ENCODE measurements at places on chromosomes 5 and 9.

DNA sequence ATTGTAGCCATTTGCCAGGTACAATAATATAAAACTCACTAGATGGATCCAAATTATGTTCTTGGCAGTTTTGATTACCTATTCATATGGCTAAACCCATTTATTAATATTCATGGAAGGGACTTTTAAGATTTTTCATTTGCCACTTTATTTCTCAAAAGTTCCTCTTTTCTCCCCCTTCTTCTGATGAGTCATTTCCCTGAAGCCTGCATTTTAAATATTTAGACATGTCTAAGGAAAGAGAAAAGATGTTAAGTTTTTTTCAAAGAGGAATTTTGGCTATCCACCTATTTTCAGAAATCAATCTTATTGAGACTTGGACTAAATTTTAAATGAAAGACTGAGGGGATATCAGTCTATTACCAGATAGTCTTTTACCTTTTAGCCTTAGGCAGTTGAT, 1189.4 kb downstream of the EFNA5 start:
- no peak for DNase-seq

- no peak for DNase-seq
These were observed 11.7 kb upstream of the OR5C1 start for GRCh38 chr9:122777052-122777451.

GRCh38 chr9:68720656-68721313, 15.7 kb downstream of the PIP5K1B start:
- no peak for DNase-seq

- no peak for DNase-seq
These were observed 13.6 kb upstream of the CLK4 start for GRCh38 chr5:178640331-178641045.

DNA sequence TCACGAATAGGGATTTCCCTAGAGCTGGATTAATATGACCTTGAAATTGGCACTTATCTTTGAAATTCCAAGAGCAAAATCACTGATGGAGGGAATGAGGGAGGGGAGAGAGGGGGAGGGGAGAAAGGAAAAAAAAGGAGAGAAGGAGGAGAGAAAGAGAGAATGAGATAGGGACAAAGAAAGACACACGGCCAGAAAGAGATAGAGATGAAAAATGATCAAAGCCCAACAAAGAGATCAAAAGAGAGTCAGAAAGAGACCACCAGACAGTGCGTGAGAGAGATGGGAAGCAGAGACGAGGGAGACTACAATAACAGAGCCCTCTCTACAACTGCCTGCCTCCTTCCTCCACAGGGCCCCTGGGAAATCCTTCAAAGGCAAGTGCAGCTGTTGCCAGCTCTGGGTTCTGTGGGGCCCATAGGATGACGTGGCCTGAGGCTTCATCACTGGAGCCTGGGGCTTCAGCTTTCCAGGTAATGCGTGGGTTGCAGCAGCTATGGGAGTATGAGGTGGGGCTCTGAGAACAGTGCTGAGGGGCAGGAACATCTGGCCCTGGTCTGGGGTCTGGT, 58.3 kb upstream of the SHB start:
- no peak for DNase-seq

DNA sequence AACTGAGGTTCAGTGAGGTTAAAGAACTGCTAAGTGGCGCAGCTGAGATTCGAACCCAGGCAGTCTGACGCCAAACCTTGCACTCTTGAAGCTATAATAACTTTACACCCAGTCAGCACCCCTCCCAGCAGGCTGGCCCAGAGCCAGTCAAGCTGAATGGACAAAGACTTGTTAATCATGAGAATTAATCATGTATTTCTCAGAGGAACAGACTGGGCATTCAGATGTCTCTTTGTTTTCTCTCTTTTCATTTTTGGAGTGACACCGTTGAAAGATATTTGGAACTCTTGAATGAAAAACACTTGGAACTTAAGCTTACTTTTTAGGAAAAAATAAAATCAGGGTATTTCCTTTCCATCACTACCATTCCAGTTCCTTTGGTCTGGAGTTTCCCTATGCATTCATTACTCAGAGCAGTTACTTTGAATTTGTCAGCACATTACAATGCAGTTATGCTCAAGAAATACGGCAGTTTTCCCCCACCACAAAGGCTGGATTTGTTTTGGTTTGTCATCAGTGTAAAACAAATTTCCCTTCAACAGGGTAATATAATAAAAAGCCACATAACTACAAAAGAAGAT, 22.6 kb upstream of the MAMDC2 start:
- no peak for DNase-seq

GRCh38 chr5:149205625-149206523, 64.6 kb downstream of the ABLIM3 start:
- DNase-seq: peak; percentile 78

GRCh38 chr9:33443464-33444154, 3.8 kb downstream of the AQP3 start:
- no peak for DNase-seq

DNA sequence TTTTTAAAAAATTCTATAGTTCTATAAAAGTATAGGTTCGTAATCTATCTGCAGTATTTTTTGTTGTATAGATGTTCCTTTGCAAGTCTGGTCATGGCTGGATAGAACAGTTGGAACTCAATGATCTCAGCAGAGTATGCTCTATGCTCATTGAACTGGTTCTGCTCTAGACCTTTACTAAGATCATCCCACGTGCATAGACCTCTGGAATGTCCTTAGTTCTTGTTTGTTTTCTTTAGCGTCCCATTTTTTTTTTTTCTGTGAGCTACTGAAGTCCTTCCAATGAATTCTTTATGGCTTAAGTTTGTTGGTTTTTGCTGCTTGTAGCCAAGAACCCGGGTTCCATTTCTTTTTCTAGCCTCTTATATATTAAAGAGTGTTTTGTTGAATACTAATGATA, 3.5 kb downstream of the TMEM38B start:
- no peak for DNase-seq

DNA sequence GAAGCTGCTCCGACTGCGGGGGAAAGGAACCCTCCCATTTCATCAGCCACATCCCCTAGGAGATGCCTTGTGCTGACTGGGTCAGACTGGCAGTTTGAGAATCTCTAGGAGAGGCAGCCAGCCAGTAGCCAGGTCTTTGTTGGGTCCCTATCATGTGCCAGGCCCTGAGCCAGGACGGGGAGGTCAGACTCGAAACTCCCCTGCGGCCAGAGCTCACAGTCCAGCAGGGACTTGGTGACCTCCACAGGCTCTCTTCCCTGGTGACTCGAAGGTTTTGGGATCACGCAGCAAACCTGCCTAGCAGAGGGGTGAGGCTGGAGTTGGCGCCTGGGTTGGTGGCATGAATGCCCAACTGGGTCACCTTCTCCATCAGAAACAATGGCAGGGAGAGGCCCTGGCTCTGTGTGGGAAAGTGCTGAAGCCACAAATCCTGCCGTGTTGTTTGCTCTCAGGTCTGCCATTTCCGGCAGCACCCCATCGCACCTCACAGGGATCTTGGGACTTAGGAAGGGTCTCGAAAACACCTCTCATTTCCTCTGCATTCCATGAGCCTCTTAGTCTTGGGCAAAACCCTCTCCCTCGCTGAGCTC, 14.4 kb upstream of the ORM1 start:
- no peak for DNase-seq

GRCh38 chr9:71627537-71627936, 140.8 kb downstream of the CEMIP2 start:
- no peak for DNase-seq

DNA sequence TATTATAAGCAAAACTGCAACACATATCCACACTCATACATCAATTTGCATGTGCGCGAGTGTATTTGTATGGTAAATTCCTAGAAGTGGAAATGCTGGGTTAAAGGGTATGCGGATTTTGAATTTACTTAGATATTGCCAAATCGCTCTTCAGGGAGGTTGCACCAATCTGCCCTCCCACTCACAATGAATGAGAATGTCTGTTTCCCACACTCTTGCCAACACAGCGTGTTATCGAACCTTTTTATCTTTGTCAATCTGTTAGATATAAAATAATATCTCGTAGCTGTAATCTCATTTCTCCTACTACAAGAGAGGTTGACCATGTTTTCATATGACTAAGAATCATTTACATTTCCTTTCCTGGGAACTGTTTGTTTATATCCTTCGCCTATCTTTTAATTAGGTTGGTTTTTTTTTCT, 35.7 kb downstream of the LHX2 start:
- DNase-seq: no peak

- no peak for DNase-seq
These were observed 8.8 kb upstream of the TRAF1 start for GRCh38 chr9:120935383-120935857.

GRCh38 chr9:37801287-37801850, 772 bp downstream of the DCAF10 start:
- no peak for DNase-seq

DNA sequence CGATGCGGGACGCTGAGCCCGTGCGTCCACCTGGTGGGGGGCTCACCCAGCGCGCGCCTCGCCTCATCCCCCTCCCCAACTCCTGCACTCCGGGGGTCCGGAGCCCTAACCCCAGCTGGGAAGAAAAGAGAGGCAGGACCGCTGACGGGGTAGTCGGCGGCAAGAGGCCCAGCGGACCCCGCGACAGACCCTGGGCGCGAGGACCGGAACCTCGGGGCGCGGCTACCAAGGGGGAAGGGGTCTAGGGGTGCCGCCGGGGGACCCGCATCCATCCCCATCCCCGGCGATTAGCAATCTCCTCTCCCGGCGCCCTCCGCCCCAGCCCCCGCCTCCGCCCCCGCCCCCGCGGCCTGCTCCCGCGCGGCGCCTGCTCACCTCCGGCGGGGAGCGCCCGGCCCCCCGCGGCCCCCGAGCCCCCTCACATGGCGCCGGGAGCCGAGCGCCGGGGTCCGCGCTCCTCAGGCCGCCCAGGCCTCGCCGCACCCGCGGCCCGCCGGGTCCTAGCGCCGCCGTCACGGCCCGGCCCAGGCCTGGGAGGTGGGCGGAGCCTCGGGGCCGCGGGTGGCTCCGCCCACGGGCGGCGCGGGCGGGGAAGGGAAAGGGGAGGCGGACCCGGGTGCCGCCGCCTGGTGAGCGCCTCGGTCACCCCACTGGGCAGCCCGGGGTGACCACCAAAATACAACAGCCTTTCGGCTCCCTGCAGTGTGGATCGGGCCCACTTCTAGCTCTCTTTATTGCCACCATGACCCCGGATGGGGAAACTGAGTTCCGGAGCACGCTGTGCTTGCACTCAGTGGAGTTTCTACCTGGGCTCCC, at the start of gene ST6GALNAC6:
TSS of gene ST6GALNAC6 (minus strand) at position 476 of the 816 bp plus-strand sequence. CDS start 1,622 bp downstream, outside the sequence.
- no peak for DNase-seq

DNA sequence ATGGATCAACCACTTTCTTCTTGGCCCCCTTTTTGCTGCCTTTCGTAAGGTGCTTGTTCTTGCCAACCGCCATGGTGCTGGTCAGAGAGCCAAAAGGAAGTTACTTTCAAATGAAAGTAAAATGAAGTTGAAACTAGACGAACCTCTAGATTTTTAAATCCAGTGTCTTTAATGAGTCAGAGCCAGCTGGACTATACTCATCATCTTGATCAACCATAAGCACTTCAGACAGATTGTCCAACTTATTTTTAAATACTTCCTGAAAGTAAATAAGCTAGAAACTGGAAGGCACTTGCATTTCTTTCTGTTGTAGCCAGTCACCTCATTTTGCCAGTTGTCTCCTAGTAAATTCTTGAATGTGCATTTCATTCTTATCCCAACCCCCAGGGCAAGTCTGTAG, 48.9 kb downstream of the JMY start:
- no peak for DNase-seq

DNA sequence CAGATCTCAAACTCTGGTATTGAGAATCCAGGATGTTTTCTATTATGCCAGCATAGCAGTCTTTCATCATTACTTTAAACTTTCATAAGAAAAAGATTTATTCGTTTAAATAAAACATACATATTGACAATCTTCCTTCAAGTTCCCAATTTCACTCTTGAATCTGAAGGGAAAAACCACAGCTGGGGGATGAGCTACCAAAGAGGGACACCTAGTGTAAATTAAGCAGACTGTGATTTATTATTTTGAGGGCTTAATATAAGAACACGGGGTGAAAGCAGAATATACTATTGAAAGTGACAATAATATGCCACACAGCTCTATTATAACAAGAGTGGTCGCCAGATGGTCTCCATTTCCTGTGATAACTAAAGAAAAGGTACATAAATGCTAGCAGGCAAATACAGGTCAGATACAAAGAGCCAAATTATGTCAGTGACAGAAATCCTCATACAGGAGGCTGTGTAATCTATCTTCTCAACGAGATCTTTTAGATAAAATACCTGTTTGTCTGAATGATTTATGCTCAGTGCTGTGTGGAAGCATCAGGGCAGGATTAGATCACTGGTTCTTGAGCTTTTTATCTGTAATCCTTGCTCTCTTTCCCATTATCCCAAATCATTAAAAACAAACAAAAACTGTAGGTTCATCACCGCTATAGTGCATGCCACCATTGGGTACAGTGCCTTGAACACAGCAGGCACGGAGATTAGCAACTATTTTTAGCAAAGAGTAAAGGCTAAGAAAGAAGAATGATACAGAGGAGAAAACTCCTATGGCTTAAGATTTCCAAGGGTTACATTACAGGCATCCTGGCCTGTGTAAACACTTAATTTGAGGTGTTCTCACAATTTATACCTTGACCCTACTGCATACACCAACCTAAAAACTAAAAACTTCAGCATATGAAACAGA, 116.6 kb downstream of the DROSHA start:
- no peak for DNase-seq

DNA sequence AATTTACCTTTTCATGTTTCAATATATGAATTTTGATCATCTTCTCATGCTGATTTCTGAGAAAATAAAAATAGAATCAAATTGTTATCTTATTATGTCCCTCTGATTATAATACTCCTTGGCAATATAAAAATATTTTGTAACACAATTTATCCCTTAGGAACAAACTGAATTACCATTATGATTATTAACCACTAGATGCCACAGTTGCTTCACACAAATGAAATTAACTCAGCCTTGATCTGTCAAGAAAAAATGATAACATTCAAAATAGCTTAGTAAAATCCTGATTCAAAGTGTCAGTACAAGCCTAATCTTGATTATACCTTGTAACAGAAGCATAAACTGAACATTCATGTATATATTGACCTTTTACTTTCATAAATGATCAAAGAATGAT, 4.8 kb upstream of the CHSY3 start:
- DNase-seq: no peak

DNA sequence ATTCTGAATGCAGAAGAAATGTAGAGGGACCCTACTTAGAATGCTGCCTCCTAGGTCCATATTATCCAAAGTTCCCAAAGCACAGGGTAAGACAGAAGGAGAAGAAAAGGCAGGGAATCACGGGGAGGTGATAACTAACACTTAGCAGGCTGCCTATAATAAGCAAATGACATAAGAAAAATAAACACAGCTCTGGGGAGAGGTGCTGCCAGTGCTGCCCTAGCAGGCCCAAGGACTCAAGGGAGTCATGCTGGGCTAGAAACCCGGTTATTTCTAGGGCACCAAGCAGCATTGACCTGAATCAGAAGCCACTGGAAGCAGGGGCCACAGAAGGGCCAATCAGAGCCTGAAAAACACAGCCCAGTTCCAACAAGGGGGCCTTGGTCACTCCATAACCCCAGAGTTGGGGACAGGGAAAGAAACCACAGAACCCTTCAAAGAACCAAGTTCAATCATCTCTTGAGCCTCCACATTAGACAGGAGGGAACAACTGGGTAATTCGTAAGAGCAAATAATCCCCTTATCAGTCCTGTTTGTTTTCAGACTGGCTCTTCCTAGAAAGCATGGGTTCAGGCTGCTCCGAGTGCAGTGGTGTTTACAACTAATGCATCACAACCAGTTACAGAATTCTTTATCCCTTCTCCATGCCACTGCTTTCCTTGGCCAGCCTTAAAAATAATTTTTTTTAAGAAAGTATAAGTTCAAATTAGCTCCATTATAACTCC, 24.0 kb downstream of the NRG2 start:
- no peak for DNase-seq

- no peak for DNase-seq
These were observed 2.1 kb downstream of the CA9 start for GRCh38 chr9:35675732-35676392.

All from GOT3 (cell line).